ENCODE measurements at places on chromosomes 3 and 15.

GRCh38 chr15:88090481-88091011 is 166.0 kb downstream of the NTRK3 start:
- no peak overlapping the region for H3K4me3 ChIP-seq
- no peak overlapping the region for H3K27ac ChIP-seq
- H3K36me3 ChIP-seq: no peaks in the 10 kb centered on the region
- no peak for DNase-seq

DNA sequence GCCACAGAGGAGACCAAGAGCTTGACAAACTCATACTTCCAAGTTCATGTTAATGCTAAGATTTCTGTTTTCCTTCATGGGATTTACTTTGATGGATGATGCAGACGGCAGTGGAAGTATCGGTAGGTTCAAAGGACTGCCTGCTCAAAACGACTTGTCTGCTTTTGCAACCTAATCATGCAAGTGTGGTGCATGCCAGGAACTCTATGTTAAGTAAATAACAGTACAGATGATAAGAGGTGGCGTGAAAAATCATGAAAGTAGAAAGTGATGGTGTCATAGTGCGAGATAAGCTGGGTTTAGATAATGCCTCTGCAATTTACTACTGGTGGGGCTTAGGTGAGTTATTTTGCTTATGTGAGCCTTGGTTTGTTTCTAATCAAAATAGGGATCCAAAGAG is 14.7 kb upstream of the LMCD1 start:
- no peaks in the 10 kb centered on the region for H3K36me3 ChIP-seq
- H3K4me1 ChIP-seq: no peaks in the 10 kb centered on the region
- H3K27ac ChIP-seq: no peak overlapping the region
- no peaks in the 10 kb centered on the region for H3K27me3 ChIP-seq
- DNase-seq: no peak

- H3K4me3 ChIP-seq: no peak overlapping the region
- DNase-seq: no peak
- no peaks in the 10 kb centered on the region for H3K36me3 ChIP-seq
- H3K27ac ChIP-seq: peak overlapping the region; percentile 49
- no peaks in the 10 kb centered on the region for H3K27me3 ChIP-seq
Measured at GRCh38 chr3:33044676-33045075, 52.3 kb downstream of the GLB1 start.

DNA sequence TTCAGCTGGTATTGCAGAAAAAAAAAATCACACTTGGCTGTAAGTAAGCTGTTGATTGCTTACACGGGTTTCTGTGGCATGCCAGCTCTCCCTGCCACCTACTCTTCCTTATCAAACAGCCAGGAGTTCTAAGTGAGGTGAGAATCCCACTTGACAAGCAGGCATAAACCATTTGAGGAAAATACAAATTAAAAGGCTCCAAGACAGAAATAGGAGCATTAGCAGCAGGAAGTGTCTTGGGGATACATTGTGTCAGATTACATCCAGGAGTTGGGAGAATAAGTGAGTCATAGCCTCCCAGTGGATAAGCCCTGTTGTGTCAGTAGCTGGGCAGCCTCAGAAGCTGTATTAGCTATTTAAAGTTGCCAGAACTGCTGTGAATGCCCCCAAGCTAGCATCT is 256.0 kb downstream of the CNTN4 start:
- no peaks in the 10 kb centered on the region for H3K4me1 ChIP-seq
- H3K27me3 ChIP-seq: no peaks in the 10 kb centered on the region
- no peak overlapping the region for H3K27ac ChIP-seq
- no peak for DNase-seq

GRCh38 chr3:167304077-167304476 is 76.0 kb downstream of the ZBBX start:
- H3K27ac ChIP-seq: no peak overlapping the region
- no peak overlapping the region for H3K4me3 ChIP-seq
- no peaks in the 10 kb centered on the region for H3K27me3 ChIP-seq

Data from effector memory CD4-positive, alpha-beta T cell (primary cell).